ENCODE measurements at places on chromosomes 2 and 18. TPM values are rescaled to one million over a fixed set of nuclear protein-coding genes. Genes with fewer than 3 reads are reported as not detected.
A peak's percentile ranks its signal among the peaks of the same experiment; 100 is the strongest.

- DNase-seq: no peak
These were observed 38.9 kb upstream of the GREB1L start for GRCh38 chr18:21203126-21203525.

GRCh38 chr2:195861821-195862220, 204.8 kb downstream of the SLC39A10 start:
- DNase-seq: no peak

DNA sequence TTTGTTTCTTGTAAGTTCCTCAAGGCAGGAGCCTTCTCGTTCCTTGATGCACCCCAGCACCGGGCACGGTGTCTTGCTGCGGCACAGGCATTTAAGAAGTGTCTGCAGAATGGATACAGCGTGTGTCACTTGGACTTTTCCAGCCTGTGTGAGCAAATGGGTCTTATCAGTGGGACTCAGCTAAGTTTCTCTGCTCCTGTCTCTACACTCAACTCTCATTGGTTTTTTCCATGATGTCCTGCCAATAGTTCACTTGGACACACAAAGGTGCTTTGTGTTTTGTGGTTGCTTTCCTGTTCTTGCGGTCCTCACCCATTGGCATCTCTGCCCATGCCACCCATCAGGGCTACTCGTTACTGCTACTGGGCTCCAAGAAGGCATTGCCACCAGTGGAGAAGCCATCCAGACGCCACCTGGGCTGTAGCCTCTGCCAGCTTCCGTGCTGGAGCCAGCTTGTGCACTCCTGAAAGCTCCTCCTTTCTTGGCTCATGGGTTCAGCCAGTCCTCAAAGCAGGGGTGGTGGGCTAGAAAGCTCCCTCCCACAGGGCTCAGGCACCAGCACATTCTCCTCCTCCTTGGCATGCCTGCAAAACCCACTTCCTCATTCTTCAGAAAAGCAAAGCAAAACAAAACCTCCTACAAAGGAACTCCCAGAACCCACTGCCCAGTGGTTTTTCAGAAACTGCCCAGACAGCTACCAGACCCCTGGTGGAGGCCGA, 41.4 kb downstream of the IL1R2 start:
- DNase-seq: peak; percentile 92

DNA sequence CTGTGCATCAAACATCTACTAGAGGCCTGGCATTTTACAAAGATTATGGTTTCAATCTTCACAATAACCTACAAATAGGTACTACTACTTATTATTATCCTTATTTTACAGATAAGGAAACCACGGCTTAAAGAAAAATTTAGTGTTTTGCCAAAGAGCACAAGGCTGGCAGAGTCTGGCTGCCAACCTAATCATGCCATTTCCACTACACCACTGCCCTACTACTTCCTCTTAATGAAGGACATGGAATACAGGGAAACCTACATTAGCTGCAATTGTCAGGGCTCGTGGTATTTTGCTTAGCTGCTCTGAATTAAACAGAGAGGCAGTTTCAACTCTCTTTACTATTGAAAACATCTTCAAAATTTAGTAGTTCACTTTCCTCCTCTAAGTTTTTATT, 5.9 kb downstream of the MBOAT2 start:
- DNase-seq: no peak

DNA sequence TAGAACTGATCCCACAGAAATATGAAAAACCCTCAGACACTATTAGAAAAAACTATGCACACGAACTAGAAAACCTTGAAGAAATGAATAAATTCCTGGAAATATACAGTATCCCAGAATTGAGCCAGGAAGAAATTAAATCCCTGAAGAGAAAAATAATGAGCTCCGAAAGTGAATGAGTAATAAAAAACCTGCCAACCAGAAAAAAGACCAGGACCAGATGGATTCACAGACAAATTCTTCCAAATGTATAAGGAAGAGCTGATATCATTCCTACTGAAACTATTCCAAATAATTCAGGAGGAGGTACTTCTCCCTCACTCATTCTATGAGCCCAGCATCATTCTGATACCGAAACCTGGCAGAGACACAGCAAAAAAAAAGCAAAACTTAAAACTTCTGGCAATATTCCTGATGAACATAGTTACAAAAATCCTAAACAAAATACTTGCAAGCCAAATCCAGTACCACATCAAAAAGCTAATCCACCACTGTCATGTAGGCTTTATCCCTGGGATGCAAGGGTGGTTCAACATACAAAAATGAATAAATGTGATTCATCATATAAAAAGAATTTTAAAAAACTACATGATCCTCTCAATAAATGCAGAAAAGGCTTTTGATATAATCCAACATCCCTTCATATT, 1397.6 kb upstream of the DDX18 start:
- DNase-seq: no peak

GRCh38 chr2:72378753-72379348, 231.2 kb upstream of the CYP26B1 start:
- peak; percentile 9 for DNase-seq

- peak; percentile 51 for DNase-seq
These were observed 95.3 kb downstream of the FSIP2 start for GRCh38 chr2:185833864-185834263.

GRCh38 chr2:165535471-165535870, 66.0 kb downstream of the CSRNP3 start:
- DNase-seq: no peak

DNA sequence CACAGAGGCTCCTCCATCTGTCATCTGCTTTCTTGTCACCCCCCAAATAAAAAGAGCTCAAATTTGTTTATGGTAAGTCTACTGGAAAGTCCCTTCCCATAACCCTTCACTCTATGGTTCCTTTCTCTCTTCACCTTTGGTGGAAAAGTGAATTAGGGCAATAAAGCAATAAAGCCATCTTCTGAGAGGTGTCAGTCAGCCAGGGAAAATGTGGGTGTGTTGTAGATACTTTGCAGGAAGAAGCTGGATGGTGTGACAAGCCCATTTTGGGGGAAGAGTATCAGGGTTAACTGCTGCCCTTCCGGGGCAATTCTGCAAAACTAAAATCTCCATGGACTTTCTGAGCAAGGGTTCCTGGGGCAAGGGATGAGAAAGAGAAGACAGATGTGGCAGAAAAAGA, 197.9 kb downstream of the SH3BP4 start:
- no peak for DNase-seq

DNA sequence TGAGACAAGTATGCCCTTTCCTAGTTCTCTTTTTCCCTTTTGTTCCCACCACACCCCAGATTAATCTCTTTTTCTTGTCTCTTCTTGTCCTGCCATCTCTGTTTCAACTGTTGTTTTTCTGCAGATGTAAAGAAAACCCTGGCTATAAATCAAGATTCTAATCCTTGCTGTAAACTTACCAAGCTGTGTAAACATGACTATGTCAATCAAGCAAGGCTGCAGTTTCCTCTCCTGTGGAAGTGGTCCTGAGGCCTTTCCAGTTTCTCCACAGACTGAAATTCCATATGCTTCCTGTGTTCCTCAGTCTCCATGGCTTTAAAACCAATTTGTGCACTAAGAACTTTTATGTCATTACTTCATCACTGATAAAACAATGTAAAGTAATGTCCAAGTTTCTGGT, 288.8 kb upstream of the PIK3C3 start:
- no peak for DNase-seq

GRCh38 chr2:150674283-150674682, 186.8 kb upstream of the RND3 start:
- no peak for DNase-seq

GRCh38 chr18:73933685-73934084, 213.9 kb downstream of the FBXO15 start:
- no peak for DNase-seq

GRCh38 chr18:48543228-48543627, 4.4 kb downstream of the CTIF start:
- no peak for DNase-seq

- no peak for DNase-seq
These were observed 7.9 kb upstream of the ERMN start for GRCh38 chr2:157333304-157334047.

DNA sequence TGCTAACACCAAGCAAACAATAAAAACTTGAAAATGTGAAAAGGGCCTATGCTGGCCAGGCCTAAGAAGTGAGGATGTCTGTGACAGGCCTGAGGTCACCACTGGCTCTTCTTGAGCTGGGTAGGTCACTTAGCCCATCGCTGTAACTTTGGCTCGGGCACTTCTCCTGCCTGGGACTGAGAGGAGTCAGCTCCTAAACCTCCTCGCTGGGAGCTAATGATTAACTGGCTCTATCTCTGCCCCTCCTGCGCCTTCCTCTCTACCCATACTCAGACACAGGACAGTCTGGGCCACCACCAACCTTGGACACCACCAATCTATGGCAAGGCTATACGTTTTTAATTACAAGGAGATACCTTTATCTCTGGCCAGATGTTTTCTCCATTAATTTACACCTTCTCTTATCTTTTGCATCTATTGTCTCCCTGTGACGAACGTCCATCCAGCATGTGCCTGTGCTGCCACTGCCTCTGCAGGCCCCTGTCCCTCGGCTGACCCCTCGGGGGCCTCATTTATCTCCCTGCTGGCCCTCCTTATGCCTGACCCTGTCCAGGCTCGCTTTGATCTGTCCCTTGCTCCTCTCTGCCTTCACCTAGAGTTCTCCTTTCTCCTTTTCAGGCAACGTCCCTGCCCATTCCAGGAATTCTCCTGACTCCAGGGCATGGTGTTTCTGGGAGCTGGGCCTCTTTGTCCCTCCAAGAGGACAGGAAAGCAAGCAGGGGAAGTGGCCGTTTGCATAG, 149.1 kb upstream of the GATA6 start:
- no peak for DNase-seq

DNA sequence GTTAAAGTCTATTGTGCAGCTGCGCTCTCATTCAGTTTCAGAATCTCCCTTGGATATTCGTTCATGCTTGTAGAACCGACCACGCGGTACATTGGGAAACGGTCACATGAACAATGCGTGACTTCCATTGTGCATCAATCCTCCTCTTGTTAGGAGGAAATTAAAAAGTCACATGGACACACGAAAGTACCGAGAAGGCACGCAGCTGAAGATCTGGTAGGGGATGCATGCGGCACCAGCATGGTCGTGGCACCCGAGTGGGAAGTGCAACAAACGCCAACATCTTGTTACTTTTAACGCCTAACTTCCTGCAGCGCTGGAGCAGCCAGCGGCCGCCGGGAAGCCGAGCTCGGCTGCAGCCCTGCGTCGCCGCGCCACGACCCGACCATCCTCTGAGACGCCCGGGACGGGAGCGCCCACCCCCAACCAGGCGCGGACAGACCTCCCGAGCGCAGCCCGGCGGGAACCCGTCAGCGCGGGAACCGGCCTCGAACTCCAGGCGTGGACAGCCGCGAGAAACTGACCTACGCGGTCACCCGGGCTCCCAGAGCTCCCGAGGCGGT, 412 bp downstream of the OSBPL1A start:
- DNase-seq: peak; percentile 73

GRCh38 chr18:31658670-31659575, 25.5 kb downstream of the B4GALT6 start:
- DNase-seq: no peak

DNA sequence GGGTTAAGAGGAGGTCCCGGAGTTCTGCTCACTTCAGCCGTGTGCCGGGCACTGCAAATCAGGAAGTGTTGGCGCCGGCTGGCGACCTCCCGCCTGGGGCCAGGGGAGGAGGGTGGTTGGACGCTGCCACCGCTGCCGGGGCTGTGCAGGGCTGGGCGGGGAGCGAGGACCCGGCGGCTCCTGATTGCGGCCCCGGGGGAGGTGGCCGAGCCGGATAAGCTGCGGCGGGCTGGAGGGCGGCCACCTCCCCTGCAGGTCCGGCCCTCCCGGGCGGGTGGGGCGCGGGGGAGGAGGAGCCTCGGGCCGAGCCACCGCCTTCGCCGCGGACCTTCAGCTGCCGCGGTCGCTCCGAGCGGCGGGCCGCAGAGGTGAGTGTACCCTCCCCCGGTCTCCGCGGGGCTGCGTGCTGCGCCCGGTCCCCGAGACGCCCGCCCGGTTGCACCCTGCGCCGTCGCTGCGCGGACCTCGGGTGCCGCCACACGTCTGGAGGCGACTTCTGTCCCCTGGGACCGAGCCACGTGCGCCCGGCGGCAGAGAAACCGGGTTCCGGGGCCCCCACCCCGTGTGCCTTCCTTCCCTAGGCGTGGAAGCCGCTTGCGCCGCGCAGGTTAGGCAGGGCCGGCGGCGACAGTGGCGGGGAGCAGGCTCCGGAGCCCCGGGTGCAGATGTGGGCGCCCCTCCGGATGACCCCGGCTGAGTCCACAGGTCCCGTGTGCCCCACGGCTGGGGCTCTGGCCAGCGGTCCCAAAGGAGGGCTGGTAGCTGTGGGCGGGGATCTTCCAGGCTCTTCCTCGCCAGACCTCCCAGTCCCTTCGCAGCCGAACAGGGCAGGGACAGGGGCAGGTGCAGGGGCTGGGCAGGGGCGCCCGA, at the start of gene STEAP3:
TSS of gene STEAP3 (plus strand) at position 314 of the 870 bp plus-strand sequence. CDS start 7,179 bp downstream, outside the sequence.
- peak; percentile 70 for DNase-seq

DNA sequence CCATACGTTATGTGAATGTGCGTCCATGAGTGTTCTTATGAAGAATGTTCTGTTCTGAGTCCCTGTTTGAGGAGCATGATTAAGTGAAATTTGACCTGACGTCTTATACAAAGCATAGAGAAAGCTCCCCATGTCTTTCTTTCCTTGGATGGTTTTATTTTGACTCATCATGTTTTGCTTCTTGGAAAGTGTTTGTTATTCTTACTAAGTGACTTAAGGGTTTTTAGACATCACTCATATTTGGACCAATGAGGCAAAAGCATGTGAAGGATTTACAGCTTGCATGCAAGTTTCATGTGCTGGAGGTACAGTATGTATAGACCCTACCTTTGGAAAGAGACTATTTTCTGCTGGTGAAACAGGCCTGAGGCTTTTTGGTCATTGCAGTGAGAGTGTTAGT, 33.5 kb upstream of the ZEB2 start:
- DNase-seq: peak; percentile 91

DNA sequence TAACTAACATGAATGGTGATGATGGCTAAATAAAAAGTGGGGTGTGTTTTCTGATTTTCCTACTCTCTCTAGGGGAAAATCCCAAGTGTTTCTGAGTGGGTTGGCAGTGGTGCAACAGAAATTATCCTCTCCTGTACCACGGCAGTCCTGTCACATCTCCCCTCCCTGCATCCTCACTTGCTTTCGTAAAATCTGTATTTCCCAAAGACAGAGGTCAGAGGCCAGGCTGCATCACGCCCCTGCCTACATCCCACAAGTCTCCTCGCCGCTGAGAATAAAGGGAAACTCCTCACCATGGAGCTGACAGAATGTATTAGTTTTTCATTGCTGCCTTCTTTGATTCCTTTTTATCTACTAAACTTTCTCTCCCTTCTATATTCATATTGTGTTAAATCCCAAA, 13.1 kb downstream of the FBLN7 start:
- no peak for DNase-seq

GRCh38 chr2:103161456-103162289, 399.8 kb downstream of the TMEM182 start:
- DNase-seq: peak; percentile 2

- no peak for DNase-seq
These were observed 242.1 kb downstream of the TMX3 start for GRCh38 chr18:68472701-68473295.

Gene GCKR
- 0.11 TPM for total RNA-seq

Gene GALNT1
- total RNA-seq: 94.3 TPM

Gene HAAO
- not detected for total RNA-seq

Gene TEKT4
- not detected for total RNA-seq

Gene FBXO48
- 0.64 TPM for total RNA-seq

Gene GNAL
- 0.58 TPM for total RNA-seq

Gene LCT
- total RNA-seq: not detected

Gene DYSF
- total RNA-seq: 59.5 TPM

Gene M1AP
- not detected for total RNA-seq

Gene FASTKD1
- 22.8 TPM for total RNA-seq

Gene CNDP1
- not detected for total RNA-seq

Gene USP40
- 30.0 TPM for total RNA-seq

Gene LIMS3
- 4.5 TPM for total RNA-seq

Gene C1GALT1C1L
- not detected for total RNA-seq

Gene CPLX4
- total RNA-seq: not detected

Gene PLB1
- total RNA-seq: 1.5 TPM
